ENCODE measurements at places on chromosomes 3 and 15.

DNA sequence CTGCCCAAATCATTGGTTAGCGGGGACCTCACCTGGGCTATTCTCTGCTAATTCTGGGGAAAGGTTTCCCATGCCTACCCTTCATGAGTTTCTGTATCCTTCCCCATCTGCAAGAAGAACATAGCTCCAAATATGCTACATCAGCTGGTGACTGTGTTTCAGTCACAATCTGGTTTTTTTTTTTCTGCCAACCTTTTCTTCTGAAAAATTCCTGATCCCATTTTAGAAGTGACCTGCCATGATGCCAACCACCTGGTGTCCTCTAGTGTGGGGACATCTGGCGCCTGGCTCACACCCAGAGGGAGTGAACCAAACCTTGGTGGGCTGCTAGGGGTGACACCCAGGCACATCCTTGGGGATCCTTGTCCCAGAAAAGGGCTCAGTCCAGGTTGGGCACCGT lies 76.1 kb downstream of the CHRD start:
- DNase-seq: no peak

- no peak for DNase-seq
These were observed 4.0 kb upstream of the IL17RE start for GRCh38 chr3:9898467-9899241.

- DNase-seq: no peak
These were observed 100.2 kb downstream of the RORA start for GRCh38 chr15:61128896-61129295.

GRCh38 chr15:45862034-45862433 lies 227.2 kb downstream of the SQOR start:
- DNase-seq: no peak

DNA sequence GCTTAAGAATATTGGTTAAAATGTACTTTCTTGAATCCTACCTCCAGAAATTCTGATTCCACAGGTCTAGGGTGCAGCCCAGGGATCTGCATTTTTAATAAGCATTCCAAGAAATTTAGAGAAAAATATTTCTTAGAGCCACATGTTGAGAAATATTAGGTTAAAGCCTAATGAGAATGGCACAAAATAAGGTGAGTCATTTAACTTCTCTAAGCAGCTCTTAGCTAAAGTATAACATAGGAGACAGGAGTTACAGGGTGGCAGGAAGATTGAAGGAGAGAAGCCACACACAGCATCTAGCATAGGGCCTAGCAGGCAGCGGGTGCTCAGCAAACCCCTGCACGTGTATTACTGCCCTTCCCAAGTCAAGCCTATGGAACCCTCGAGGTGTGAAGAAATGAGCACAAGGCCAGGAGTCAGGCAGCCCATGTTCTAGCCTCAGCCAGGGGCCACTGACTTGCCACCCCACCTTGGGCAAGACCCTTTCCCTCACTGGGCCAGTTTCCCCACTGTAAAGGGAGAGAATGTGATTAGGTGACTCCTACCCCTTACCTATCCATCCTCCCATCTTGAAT lies 197.1 kb upstream of the TLE3 start:
- DNase-seq: no peak

- DNase-seq: no peak
These were observed 12.9 kb downstream of the SLCO3A1 start for GRCh38 chr15:91866371-91866905.

DNA sequence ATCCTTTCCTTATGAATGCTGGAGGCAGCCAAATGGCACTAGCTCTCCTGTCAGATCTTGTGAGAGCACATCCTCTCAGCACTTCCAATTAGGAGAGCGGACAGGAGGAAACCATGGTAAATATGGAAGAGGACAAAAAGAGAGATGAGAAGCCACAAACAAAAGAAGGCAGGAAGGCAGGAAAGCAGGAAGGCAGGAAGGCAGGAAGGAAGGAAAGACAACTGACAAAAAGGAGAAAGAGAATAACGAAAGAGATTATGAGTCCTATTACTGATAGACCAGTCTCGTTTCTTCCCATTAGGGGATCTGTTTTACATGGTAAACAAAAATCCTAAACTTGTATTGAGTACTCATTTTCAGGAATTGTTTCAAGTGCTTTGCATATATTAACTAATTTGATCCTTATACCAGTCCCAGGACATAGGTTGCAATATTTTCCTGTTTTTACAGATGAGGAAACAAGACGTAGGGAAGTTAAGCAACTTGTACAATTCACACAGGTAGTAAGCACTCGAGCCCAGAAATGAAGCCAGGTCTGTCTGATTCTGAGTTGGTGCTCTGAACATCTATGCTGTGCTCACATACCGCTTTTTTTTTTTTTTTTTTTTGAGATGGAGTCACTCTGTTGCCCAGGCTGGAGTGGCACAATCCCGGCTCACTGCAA lies 4.2 kb downstream of the BCL2A1 start:
- no peak for DNase-seq

DNA sequence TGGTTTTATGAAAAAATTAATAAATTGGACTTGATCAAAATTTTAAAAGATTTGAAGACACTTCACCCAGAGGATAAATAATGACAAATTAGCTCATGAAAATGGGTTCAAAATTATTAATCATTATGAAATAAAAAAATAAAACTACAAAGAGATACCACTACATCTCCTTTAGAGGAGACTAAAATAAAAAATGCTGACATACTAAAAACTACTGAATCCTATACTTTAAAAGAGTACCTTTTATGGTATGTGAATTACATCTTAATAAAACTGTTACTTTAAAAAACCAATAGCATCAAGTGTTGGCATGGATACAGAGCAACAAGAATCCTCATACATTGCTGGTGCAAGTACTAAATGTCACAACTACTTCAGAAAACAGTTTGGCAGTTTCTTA lies 46.0 kb upstream of the MYRIP start:
- no peak for DNase-seq

GRCh38 chr15:72783004-72783639 lies 436 bp downstream of the ADPGK start:
- no peak for DNase-seq

GRCh38 chr3:113275929-113276750 lies 64.8 kb downstream of the BOC start:
- peak; percentile 5 for DNase-seq

DNA sequence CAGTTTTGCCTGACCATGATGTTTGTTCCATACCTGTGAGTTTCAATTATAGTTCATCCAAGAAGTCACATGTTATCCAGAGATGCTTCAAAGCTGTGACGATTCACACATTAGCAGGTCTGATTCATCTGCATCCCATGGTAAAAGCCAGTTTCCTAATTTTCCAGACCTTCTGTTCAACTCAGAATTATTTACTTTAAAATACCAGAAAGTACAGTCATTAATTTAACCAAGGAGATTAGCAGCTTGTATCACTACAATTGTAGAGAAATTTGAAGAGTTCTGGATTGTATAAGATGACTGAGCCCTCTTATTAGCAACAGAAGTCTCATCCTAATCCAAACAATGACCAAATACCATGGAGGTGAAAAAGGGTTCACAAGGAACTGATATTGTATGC lies 76.1 kb upstream of the THBS1 start:
- DNase-seq: no peak

DNA sequence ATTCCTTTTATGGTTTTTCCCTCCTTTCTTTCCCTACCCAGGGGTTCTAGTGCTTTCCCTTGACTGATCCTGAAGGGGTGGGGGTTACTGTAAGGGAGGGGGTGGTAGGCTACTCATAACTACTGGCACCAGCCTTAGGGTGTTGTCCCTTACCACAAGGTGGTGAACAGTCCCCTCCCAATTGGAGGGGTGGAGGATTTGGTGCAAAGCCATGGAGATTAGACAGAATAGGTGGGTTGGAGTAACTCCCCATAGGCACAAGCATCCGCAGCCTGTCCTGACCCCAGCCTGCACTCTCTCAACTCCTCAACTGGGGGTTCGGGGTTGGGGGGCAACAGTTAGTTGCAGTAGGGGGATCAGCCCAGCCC lies 2.6 kb upstream of the HYAL2 start:
- DNase-seq: no peak

GRCh38 chr3:70608434-70608833 lies 296.0 kb upstream of the MDFIC2 start:
- DNase-seq: no peak

- no peak for DNase-seq
These were observed 46.9 kb upstream of the DCUN1D1 start for GRCh38 chr3:183027276-183027675.

DNA sequence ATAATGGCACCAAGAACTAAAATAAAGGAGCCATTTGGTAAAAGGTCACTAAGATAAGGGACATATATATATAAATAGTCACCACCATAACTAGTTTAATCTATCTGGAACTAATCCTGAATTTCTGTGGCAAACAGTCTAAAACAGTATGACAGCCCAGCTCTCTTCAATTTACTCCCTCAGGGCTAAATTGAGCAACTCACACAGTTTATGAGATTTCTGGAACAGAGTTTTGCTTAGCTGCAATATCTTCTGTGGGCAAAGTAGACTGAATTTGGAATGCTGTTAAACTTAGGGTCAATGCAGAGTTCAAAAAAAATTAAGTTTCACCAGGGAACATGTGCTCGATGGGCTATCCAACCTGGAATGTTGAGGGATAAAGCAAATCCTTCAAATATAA lies 70.1 kb upstream of the VEPH1 start:
- DNase-seq: no peak

GRCh38 chr3:125478326-125478725 lies 41.7 kb downstream of the SNX4 start:
- no peak for DNase-seq

DNA sequence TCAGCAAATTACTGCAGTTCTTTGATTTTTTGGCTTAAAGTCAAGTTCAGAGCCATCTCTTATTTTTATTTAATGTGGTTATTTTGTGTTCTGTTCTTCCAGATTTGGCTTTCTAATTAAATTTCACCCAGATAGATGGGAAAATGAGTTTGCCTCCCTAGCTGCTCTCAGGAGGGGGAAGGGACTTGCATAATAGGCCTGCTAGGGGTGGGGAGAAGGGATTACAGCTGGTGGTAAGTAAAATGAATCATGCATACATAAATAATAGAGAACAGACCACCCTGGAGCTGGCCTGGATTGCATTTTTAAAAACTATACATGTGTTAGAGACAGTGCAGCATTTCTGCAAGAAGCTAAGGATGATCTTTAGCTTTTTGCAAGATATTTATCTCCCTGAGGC lies 3.9 kb upstream of the PXYLP1 start:
- no peak for DNase-seq

DNA sequence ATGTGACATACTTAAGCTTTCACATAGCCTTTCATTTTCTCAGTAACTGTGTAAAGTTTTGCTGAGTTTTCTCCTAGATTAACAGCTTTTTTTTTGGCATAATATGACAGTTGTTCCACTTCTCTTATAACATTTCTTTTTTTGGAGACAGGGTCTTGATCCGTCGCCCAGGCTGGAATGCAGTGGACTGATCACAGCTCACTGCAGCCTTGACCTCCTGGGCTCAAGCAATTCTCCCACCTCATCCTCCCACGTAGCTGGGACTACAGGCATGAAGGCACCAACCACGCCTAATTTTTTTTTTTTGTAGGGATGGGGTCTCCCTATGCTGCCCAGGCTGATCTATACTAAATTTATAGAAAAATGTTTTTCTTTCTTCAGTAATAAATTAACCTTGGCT lies 30.1 kb downstream of the DLG1 start:
- no peak for DNase-seq

DNA sequence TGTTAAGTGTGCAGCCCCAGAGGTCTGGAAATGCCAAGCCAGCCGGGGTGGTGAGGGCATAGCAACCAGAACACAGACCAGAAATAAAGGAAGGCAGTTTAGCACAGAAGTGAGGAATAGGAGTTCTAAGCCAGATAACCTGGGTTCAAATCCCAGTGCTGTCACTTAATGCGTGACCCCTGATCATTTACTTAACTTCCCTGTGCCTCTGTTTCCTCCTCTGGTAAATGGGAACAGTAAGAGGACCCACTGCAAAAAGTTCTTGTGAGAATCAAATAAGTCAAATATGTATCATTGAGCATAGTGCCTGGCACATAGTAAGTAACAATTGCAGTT lies 125.2 kb upstream of the ARHGEF3 start:
- no peak for DNase-seq
